ENCODE measurements at places on chromosomes 6 and 20.

DNA sequence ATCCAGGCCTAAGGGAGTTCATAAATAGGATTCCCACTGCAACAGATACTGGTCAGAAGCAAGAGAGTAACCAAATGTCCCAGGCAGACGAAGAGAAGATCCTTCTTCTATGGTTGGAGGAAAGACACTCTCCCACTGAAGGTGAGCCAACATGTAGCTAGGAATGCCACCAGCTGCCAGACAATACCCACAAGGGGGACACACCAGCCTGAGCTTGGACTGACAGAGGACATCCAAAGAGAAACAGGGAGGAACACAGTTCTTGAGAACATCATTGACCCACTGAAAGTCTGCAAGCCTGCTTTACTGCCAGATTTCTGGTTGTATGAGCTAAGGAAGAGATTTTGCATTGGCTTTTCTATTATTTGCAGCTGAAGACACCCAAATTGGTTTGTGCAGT is 80.1 kb downstream of the PXDC1 start:
- no peak for DNase-seq

DNA sequence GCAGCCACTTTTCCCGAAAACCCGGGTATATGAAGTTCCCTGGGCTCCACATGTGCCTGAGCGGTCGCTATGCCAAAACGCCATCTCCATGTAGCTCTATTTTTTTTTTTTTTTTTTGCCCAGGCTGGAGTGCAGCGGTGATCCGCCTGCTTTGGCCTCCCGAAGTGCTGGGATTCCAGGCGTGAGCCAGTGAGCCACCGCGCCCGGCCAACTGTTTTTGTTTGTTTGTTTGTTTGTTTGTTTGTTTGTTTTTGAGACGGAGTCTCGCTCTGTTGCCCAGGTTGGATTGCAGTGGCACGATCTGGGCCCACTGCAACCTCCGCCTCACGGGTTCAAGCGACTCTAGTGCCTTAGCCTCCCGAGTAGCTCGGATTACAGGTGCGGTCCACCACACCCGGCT is 237.5 kb upstream of the IRAK1BP1 start:
- no peak for DNase-seq

- no peak for DNase-seq
Observed at GRCh38 chr6:34839666-34840352, 47.9 kb downstream of the BLTP3A start.

GRCh38 chr6:16933532-16933931 is 168.3 kb upstream of the STMND1 start:
- DNase-seq: peak; percentile 66

DNA sequence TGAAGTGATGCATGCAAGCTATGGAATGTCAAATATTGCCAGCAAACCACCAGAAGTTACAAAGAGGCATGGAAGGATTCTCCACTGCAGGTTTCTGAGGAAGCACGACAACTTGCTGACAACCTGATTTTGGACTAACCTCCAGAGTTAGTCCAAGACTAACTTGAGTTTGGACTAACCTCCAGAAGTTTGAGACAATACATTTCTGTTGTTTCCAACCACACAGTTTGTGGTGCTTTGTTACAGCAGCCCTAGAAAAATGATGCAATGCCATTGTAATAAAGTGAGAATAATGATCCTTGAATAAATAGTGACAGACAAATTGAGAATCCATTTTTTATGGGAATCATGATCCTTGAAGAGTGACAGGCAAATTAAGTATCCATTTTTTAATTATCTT is 169.9 kb upstream of the HDDC2 start:
- no peak for DNase-seq

DNA sequence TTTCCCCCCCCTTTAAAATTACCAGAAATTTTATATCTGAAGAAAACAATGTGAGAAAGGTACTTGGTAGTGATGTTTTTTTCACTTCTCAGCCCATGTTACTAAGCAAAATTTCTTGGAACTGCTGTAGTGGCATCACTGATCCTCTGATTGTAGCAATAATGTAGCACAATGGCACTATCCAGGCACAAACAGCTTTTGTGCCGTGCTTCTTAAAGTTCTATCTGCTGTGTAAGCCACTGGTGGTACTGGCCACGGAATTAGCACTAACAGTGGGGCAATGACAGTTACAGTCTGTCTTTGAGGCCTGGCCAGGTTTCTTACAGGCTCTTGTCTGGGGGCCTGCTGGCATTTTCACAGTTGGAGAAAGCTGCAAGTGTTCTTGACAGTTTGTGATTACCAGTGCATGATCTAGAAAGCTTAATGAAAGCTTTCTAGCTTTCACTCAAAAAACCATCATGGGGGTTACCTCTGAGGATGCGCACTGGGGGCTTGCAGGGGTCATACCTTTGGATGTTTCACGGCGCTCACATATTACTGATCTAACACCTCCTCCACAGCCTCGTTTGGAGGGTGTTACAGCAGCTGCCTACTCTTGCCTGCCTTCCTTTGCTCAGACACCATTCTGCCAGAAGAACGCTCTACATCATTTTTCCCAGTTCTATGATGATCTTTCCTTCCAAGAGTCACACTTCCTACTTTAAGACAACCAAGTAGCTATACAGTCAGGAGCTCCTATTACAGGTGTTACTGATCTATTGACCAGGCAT is 58.4 kb upstream of the ARMH2 start:
- DNase-seq: no peak

GRCh38 chr6:37827603-37828265 is 8.2 kb downstream of the ZFAND3 start:
- DNase-seq: no peak

DNA sequence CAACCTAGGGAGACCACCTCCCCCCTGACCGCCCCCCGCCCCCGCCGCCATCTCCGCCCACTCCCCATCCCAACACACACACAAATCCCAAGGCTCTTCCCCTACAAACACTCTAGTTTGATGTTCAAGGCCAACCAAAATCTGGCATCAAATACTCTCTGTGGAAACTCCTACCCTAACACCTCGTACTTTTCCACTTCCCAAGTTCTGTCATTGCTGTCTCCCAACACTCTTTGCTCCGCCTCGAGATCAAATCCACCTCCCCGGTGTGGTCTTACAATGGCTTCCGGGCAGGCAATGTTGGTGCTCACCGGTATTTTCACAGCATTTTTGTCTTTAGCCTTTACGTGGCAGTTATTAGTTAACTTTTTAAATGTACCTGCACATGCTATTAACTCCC is 4.8 kb upstream of the QKI start:
- DNase-seq: no peak

- no peak for DNase-seq
Observed at GRCh38 chr6:132964868-132965382, 150.6 kb downstream of the RPS12 start.

DNA sequence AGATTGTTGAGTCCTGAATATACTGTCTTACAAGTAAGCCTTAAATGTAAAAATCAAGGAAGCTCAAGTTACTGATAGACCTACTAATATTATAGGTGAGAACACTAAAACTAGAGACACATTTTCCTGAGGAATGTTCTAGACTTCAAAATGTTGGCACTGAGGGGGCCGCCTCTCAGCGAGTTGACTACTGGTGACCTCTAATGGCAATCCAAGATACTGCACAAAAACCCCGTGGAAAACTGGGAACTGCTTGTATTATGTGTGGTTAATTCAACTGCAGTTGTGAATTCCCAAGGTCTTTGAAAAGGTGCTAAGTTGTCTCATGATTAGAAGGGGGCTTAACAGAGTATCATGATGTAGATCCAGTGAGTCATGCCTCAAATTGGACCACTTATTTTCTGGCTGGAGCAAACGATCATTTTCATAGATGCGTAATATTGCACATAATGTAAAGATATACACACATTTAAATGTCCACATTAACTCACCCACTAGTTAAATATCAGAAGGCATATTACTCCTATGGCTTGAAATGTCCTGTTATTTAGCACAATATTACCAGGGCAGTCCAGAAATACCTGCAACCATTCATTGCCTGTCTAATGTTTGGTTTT is 336.2 kb downstream of the FOXA2 start:
- no peak for DNase-seq

DNA sequence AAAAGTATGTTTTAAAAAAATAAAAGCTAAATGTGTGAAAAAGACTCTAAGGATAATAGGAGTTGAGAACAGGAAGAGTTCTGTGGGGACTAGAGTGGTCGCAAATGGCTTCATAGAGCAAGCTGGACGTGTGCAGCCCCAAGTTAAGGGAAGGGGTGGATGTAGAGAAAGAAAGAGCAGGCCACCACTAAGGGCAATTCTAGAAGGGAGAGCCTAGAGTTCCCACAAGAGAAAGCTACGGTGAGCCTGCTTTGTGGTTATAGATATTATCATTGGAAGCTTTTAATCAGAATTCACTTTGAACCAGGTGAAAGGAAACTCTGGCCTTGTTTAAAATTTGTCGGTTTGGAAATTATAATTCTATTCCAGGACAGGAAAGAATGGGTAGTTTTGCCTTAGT is 101.6 kb downstream of the HIVEP2 start:
- no peak for DNase-seq

- no peak for DNase-seq
Observed at GRCh38 chr6:3443221-3443515, 13.7 kb downstream of the SLC22A23 start.

All from CMK (cell line).